NCI-H2081 treated with DMSO at 0.1 percent for 48 hours (cell line): ENCODE measurements at places on chromosomes 2 and 18.

GRCh38 chr2:70458661-70459060 lies 95.0 kb downstream of the TGFA start:
- no peak for DNase-seq

DNA sequence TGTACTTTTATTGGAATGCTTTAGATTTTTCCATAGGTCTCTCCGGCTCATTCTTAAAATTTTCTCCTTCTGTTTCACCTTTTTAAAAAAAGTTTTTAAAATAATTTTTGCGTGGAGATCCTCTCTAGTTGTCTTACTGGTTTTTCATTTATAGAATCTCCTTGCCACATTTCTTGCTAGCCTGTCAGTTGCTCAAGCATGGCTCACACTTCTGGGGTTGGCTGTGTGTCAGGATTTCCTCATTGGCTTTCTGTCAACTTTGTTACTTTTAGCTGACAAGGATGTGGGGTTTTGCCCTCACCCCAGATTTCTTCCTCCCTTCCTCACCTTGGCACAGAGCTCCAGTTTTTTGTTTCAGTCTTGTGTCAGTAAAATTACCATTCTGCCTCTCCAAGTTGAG lies 124.6 kb downstream of the ZNF407 start:
- DNase-seq: no peak

GRCh38 chr2:46490521-46491141 lies 11.3 kb downstream of the TMEM247 start:
- DNase-seq: no peak

- no peak for DNase-seq
These were observed 448 bp downstream of the IMPA2 start for GRCh38 chr18:11981543-11982366.
